Eye (tissue), 1 donor: ENCODE measurements at places on chromosomes 1 and 21.

GRCh38 chr1:224175617-224176016, 7.4 kb upstream of the DEGS1 start:
- peak; percentile 62 for DNase-seq

DNA sequence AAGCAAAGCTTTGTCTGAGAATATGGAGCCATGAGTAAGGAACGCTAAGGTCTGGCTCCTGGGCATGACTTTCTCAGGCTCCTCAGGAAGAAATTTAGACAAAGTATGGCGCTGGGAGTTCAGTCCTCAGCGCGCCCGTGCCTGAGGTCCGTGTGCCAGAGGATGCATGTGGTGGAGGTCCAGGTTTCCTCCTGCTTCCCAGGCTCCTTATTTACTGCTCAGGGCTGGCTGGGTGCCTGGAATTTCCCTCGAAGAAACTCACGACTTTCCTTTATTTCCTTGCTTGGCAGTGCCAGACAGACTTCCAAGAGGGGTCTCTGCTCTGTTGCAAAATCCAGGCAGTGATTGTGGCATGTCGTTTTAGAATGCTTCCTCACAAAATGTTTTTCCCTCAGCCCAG, 13.3 kb downstream of the GCSAML start:
- no peak for DNase-seq

DNA sequence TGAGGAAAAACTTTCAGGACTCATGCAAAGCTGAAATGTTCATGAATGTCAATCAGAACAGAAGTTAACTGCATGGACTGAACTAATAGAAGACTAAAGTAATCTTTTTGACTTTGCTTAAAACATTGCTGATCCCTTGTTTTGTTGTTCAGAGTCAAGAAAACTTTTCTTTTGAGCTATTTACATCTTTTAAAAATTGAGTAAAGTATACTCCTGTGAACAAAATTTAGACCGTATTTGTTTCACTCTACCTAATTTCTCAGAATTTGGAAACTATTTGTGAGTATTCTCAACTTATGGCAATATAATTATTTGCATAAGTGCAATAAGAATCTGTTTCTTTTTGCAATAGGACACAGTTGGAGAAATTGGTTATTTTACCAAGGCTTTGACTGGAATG, 41.1 kb downstream of the INPP5B start:
- peak; percentile 14 for DNase-seq

GRCh38 chr1:99606306-99606705, 39.6 kb upstream of the PALMD start:
- no peak for DNase-seq

DNA sequence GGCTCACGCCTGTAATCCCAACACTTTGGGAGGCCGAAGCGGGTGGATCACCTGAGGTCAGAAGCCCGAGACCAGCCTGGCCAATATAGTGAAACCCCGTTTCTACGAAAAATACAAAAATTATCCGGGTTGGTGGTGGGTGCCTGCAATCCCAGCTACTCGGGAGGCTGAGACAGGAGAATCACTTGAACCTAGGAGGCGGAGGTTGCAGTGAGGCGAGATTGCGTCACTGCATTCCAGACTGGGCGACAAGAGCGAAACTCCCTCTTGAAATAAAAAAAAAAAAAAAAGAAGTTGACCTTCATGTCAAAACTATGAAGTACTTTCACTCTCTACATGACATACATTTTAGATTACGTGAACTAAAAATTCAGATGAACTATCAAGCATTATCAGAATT, 153.7 kb downstream of the COL11A1 start:
- no peak for DNase-seq

DNA sequence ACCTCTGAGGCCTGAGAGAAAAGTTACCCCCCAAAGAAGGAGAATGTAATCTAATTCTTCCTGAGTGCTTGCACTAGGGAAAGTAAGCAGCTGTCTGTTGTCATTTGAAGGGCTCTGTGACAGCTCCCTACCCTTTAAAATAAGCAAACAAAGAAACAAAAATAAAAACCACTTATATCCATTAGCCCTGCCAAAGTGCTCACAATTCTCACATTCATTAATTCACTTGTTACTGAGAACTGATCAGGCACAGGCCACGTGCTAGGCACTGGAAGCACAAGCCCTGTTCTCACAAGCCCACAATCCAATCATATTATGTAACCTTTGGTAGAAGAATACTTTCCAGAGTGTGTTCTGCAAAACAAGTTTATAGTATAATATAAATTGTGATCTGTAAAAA, 199.4 kb downstream of the ZC3H11B start:
- no peak for DNase-seq

- no peak for DNase-seq
These were observed 83.8 kb downstream of the NIBAN1 start for GRCh38 chr1:184890539-184890973.

- peak; percentile 60 for DNase-seq
These were observed 1577.0 kb downstream of the NCAM2 start for GRCh38 chr21:22575165-22575584.

DNA sequence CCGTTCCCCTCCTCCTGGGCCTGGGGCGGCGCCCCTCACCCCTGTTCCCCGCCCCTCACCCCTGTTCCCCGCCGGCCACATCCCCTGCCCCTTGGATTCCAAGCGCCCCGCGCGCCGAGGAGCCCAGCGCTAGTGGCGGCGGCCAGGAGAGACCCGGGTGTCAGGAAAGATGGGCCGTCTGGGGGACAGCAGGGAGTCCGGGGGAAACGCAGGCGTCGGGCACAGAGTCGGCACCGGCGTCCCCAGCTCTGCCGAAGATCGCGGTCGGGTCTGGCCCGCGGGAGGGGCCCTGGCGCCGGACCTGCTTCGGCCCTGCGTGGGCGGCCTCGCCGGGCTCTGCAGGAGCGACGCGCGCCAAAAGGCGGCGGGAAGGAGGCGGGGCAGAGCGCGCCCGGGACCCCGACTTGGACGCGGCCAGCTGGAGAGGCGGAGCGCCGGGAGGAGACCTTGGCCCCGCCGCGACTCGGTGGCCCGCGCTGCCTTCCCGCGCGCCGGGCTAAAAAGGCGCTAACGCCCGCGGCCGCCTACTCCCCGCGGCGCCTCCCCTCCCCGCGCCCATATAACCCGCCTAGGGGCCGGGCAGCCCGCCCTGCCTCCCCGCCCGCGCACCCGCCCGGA, at the start of gene TP73:
TP73 (plus strand) TSS at position 587 of the 618 bp plus-strand sequence. CDS start 29,850 bp downstream, outside the sequence.
- peak; percentile 60 for DNase-seq

DNA sequence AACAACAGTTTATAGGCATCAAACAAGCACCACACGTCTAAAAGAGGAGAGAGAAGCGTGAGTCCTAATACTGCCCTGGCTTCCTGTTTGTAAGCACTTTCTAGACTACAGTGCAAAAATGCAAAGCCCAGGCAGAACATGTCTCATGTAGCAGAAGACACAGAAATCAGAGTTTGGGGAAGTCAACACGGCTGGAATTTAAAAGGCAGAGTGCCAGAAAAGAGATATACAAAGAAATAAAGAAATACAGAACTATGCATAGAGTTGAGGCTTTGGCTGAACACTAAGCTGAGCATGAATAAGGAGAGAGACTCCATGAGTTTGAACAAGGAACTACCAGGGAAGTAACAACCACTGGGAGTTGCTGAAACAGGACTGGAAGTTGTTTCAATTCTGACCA, 566.6 kb upstream of the NR5A2 start:
- DNase-seq = no peak

GRCh38 chr1:59856725-59857338, 42.1 kb downstream of the HOOK1 start:
- DNase-seq = no peak

- no peak for DNase-seq
These were observed 92.1 kb downstream of the WDR3 start for GRCh38 chr1:118021668-118022067.

- no peak for DNase-seq
These were observed 3.0 kb upstream of the TMCC2 start for GRCh38 chr1:205224736-205225135.
